ENCODE measurements at places on chromosomes 5 and 9. TPM values are rescaled to one million over a fixed set of nuclear protein-coding genes. Genes with fewer than 3 reads are reported as not detected.

Gene MARCOL
- not detected for total RNA-seq

Gene FAXDC2
- total RNA-seq, result not detected

Gene DEPDC1B
- 0.95 TPM for total RNA-seq

Gene TRIM36
- total RNA-seq, result 0.53 TPM

Gene SNCAIP
- not detected for total RNA-seq
